ENCODE measurements at places on chromosomes 3 and 15.

DNA sequence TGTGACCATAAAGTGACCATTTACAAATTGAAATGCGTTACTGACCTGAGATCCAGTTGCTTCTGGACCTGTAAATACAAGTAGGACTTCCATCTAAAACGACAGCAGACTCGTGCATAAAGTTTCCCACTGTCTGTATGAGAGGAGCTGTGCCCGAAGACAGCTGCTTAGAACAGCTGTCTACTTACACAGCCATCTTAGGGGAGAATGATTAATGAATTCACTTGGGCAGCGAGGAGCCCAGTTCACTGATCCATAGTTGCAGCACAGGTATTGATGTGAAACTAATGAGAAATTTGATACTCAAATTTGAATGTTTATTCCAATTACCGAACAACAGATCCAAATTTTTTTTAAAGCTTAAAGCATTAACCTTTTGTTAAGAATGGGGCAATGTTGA is 748.1 kb downstream of the NR2F2 start:
- DNase-seq, result no peak

DNA sequence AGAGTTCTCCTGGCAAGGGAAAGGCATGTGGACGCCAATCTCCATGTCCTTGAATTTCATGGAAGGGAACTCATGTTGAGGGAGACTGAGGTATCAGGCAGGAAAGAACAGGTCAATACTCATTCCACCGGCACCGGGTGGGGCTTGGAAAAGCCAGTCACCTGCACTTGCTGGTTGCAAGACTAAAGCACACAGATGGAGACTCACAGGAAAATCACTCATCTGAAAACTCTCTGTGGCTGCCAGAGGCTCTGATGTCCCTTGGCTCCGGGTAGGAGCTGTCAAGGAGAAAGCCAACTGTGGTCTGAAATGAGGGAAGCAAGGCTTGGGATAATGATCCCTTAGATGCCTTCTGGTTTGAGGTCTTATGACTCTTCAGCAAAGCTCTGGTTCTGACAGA is 8.7 kb upstream of the CGNL1 start:
- DNase-seq, result no peak

- peak; percentile 15 for DNase-seq
These were observed 33.3 kb upstream of the VPS33B start for GRCh38 chr15:91055548-91056331.

GRCh38 chr3:126921085-126921824 is 61.7 kb upstream of the PLXNA1 start:
- no peak for DNase-seq

- DNase-seq, result no peak
These were observed 11.7 kb upstream of the PRR23B start for GRCh38 chr3:139032326-139033002.

- no peak for DNase-seq
These were observed 27.2 kb downstream of the EPHB3 start for GRCh38 chr3:184588776-184589175.

- DNase-seq, result no peak
These were observed 3.1 kb downstream of the MYLK start for GRCh38 chr3:123880998-123881561.

All from urinary bladder (tissue), 4 donors.